ENCODE measurements at places on chromosomes 2 and 18.

GRCh38 chr2:69961496-69961895 is at the start of gene ASPRV1:
Gene ASPRV1, minus strand, starts transcription at chr2:69961631. Its CDS starts 195 bp downstream, at chr2:69961436.
- no peak for DNase-seq

DNA sequence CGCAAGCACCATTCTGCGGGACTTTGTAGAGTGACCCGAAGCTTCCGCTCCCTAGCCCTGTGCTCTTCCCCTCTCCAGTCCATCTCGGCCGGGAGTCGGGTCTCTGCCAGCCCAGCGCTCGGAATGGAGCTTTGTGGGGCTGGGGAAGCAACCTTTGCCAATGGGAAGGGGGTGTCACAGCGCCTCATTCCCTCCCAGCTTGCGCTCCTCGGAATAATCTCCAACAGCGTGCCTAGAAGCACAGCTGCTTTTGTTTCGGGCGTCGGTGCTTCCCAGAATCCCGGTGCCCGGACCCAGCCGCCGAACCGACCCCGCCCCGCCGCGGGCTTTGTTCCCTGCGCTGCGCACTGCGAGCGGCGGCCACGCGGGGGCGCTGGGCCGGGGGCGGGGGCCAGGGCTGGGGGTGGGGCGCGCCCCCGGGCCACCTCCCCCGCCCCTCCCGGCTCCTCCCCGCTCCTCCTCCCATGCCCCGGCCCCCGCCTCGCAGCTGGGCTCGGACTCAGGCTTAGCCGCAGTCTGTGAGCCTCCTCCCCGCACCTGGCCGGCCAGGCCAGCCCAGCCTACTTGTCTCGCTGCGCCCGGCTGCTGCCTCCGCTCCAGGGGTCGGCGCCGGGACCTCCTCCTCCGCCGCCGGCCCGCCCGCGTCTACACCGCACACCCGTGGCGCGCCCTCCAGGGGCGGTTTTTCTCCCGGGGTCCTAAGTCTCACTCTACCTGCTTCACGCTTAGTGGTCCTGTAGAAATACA is 77.7 kb upstream of the SMAD2 start:
- peak; percentile 9 for DNase-seq

GRCh38 chr2:28661589-28662001 is 90.0 kb upstream of the PPP1CB start:
- no peak for DNase-seq

- no peak for DNase-seq
Measured at GRCh38 chr18:66599190-66599589, 4.7 kb downstream of the CDH19 start.

- DNase-seq: no peak
Measured at GRCh38 chr2:81835321-81836000, 1530.9 kb upstream of the LRRTM1 start.

DNA sequence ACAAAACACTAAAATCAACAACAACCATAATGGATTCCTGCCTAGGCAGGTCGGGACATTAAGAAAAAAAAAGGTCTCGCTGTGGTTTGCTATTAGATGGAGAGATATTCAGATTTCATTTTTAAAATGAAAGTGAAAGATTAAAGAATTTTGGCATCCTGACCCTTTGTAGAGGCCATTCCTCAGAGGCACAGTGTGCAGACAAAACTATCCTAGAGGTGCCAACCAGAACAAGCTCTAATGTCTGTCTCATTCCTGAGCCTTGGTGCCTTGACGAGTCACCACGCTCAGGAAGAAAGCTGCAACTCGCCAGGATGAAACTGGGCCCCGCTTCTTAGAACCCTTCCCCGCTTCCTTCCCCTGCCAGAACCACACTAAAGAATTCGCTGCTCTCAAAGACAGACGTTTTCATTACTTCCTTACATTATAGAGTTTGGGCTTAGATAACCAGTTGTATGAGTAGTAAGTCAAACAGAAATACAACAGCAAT is 156.0 kb downstream of the TGIF1 start:
- no peak for DNase-seq

GRCh38 chr2:221166292-221166691 is 405.8 kb downstream of the EPHA4 start:
- no peak for DNase-seq

GRCh38 chr18:58612315-58613055 is 16.4 kb downstream of the ALPK2 start:
- DNase-seq: no peak

DNA sequence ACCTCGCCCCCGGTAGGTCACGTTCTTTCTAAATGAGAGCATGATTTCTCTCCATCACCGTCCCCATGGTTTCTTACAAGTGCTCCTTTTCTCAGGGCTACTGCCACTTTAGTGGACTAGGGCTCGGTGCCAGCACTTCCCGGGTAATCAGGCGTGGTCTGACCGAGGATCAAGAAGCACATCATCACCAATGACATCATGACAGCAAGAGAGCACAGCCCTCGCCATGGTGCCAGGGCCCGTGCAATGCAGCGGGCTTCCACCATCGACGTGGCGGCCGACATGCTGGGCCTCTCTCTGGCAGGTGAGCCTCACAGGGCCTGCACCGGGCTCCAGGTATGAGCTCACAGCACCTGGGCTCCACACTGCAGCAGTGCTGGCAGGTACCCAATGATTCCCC is 75.2 kb downstream of the INPP4A start:
- DNase-seq: no peak

- DNase-seq: no peak
Measured at GRCh38 chr2:234491897-234492296, 5.0 kb downstream of the ARL4C start.

- DNase-seq: no peak
Measured at GRCh38 chr2:85861650-85862049, 27.1 kb downstream of the ST3GAL5 start.

DNA sequence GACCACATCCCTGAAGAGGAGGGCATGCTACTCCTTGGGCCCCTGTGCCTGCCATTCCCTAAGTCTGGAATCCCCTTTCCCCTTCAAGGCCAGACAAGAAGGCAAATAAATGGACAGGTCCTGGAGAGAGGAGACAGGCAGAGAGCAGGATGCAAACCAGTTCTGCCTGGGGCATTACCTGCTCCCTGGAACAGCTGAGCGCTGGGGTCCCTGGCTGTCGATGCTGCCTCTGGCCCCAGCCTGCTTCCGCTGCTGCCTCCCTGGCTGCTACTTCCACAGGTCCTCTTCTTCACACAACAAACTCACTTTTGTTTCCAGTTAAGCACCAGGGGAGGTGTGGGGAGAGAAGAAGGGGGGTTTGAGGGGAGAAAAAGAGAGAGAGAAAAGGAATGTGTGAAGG is 53.1 kb downstream of the SLC4A5 start:
- no peak for DNase-seq

DNA sequence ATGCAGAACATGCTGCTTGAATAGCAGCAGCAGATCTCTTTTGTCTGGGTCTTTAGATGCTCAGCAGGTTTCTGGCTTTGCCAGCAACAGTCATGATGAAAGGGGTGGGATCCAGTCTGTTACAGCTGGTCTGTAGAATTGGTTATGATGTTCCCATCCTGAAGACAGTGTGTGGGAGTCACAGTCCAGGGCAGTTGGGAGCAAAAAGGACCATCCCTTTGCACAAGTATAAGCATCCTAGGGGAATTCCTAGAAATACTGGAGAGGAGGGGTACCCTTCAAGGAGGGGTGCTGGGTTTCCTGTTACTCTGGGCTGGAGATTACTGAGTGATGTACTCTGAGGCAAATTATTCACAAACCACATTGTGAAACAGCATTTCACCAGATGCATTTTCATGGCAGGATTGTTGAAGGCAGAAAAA is 119.9 kb upstream of the RND3 start:
- DNase-seq: no peak

DNA sequence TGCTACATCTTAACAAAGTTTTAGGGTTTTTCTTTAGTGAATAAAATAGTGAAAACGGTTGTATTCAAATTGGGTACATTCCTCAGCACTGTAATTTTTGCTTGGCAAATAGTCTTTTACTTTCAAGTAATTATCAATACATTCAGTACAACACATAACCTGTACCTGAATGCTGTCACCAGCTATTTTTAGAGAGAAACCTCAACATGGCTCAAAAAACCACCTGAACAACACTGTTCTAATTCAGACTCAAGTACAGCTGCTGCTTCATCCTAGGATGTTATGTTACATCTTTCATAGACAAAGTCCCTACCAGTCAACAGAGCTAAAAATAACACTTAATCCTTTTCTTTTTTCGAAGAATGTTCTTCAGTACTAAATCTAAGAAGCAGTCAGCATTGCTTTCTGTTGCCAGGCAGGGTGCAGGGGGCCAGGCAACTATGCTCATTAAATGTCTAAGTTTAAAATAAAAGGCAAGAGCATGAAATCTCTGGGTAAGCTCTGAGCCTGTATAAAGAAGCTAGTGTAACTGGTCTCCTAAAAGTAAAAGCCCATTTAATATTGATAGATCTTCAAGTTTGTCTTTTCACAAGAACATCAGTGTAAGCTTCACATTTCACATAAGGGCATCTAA is 20.5 kb downstream of the PDIA6 start:
- DNase-seq: no peak

DNA sequence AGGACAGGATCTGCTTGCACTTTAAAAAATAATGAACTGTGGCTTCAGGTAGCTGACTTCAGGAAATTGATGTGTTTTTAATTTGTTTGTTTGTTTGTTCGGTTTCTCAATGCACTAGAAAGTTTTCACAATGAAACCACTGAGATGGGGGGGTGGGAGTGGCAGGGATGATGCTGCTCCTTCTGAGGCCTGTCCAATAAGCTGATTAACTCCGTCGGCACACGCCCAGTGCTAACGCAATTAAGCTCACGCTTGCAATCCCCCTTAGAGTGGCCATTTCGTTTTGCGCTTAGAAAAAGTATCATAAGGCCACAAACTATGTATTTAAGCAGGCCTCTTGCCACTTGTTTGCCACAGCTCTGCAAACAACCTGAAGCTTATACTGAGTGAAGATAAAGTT is 12.5 kb upstream of the GPR39 start:
- no peak for DNase-seq

- no peak for DNase-seq
Measured at GRCh38 chr18:1052301-1052700, 147.6 kb downstream of the ADCYAP1 start.

DNA sequence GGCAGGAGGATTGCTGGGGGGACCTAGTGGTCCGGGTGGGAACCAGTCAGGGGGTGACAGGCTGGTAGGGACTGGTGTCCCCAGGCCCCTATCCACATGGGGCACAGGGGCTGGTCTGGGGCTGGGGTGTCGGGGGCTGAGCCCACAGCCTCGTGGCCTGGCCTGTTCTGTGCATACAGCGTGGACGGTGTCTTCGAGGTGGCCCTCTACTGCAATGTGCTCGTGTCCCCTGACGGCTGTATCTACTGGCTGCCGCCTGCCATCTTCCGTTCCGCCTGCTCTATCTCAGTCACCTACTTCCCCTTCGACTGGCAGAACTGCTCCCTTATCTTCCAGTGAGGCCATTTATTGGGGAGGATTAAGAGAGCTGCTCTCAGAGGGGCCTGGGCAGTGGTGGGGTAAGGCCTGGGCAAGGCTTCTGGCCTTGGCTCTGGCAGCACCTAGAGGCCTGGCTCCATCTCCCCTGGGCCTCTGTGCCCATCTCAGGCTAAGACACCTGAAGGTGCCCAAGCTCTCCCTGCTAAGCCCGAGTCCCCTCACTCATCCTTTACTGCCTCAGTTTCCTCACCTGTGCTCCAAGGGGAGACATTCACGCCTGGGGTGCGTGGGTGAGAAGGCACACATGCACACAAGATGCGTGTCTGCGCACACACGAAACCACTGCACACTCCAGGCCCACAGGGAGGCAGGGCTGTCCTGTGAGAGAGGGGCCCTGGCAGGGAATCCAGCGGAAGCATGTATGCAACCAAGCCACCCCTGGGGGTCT is 1.9 kb downstream of the CHRNG start:
- DNase-seq: no peak

- no peak for DNase-seq
Measured at GRCh38 chr2:138440759-138441158, 60.8 kb upstream of the SPOPL start.

DNA sequence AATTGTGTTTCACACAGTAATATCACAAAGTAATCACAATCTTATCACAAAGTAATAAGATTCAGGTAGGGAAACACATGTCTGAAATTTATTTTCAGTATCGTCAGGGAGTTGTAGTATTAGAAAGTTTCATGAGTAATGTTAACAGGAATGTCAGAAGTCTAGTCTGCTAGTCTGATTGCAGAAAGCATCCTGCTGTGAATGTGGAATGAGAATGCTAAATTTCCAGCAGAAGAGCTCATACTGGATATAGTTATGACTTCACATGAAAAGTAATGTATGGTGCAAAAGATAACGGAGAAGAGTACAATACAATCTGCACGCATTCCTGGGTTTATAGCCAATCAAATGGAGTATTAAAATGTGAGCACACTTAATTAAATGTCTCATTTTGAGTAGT is 494.7 kb upstream of the SETBP1 start:
- DNase-seq: no peak

DNA sequence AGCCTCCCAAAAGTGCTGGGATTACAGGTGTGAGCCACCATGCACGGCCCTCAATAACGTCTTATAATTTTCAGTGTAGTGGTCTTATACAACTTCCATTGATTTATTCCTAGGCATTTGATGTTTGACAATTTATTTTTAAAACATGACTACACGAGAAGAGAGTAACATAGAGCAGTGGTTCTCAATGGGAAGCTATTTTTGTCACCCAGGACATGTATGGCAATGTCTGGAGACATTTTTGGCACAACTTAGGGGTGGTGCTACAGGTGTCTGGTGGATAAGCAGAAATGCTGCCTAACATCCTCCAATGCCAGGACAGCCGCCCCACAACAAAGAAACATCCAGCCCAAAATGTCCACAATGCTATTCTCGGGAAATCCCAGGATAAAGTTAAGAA is 12.7 kb upstream of the ANXA4 start:
- no peak for DNase-seq

DNA sequence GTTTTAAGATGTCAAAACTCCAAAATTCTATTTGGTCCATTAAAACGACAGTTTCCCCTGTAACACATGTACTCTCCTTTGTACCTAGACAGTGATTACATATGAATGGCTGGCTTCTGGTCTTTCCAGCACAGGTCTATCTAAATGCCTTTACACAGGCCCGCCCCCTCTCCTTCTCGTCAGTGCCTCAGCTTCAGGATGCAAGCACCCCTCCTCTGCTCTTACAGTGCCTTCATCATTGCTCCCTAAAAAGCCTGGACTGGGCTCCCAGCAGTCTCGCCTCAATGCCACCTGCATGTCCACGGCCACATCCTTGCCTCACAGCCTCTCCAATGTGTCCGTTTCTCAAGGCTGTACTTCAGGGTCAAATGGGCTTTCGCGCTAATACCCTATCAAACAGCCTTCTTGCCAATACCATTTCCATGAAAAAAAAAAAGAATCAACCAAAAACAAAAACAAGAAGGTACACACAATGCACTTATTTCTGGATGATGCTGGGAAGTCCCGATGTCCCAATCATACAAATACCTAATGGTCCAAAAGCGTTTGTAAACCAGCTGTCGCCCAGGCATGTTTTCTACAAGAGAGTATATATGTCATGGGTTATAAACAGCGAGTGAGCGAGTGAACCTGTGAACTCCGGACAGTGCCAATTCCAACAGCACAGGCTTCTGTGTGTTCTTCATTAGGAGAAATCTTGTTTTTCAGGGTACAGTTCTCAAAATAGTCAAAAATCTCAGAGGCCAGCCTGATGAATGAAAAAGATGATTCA is 77.2 kb downstream of the EIPR1 start:
- no peak for DNase-seq
